ENCODE measurements at places on chromosomes 4 and X.

GRCh38 chrX:76862509-76862908, 435.0 kb downstream of the MAGEE1 start:
- no peak for DNase-seq

DNA sequence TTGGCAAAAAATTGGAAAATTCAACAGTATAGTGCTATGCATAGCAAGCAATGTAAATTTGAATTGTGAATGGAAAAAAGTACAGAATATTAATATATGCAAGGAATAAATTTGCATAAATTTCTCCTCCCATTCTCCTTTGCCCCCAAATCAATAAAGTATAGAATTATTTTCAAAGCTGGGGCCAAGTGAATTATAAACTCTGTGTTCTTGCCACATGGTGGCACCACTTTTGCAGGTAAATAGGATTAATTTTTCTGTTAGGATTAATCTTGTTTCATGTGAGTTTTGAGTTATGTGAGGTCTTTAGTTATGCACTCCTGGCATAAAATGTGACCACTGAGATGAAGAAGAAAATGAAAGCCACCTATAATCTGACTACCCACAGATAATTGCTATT, 19.9 kb downstream of the COPS4 start:
- no peak for DNase-seq

DNA sequence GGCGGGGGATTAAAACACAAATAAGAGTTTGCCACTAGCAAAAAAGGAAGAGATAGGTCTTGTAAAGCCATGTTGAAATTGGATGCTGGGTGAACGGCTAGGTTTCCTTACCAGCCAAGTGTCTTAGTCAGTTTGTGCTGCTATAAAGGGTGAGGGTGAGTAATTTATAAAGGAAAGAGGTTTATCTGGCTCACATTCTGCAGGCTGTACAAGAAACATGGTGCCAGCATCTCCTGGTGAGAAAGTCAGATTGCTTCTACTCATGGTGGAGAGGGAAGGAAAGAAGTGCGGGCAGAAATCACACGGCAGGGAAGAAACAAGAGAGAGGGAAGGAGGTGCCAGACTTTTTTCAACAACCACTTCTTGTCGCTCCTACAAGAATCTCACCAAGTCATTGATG, 507.5 kb downstream of the SPOCK3 start:
- no peak for DNase-seq

- no peak for DNase-seq
These were observed 5.6 kb downstream of the CETN2 start for GRCh38 chrX:152824841-152825374.

DNA sequence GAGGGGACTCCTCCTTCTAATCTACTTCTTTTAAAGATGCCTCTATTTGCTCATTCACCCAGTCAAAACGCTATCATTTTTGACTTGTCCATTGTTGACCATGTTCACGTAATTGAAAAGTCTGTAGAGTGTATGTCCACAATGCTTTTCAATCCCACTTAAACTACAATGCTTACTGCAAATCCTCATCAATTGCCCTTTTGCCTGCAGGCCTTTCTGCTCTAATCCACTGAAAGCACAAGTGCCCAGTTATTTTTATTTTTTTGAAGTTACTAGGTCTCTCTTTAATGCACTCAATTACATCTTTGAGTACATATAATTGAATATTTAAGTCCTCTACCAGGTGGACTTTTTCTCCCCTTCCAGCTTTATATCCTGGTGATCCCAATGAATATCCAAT, 437.4 kb downstream of the PDGFC start:
- DNase-seq = no peak

DNA sequence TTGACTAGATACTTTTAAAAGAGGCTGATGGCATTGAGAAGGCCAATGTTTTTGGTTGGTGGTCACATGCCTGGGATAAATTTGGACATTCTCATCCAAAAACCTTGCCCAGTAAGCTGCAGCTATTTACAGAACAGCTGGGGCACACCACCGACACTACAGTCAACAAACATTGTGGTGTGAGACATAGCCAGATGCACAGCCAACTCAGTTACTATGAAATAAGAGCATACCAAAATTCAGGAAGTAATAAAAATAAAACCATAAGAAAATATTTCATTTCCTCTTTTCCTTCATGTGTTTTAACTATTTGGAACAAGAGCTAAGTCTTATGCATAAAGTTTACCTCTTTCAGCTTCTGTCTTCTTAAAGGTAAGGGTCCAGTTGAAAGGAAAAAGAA, 8.8 kb downstream of the PPM1K start:
- DNase-seq = no peak

DNA sequence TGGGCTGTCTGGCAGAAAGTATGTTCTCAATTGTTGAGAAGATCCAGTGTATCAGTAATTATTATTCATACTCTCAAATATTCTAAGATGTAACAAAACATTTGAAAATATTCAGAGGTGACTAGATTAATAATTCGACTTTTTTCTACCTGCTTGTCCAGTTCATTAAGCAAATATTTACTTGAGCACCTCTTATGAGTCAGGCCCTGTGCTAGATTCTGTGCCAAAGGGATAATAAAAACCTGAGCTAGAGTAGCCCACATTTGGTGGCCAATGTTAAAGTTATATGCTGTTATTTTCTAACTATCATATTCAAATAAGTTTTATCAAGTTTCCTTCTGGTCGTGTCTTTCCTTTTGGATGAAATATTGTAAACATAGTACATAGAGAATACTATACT, 58.5 kb downstream of the ARHGAP10 start:
- DNase-seq = no peak

GRCh38 chr4:67483868-67484602, 61.3 kb downstream of the CENPC start:
- DNase-seq = no peak

- DNase-seq = peak; percentile 87
These were observed 279.8 kb upstream of the BOD1L1 start for GRCh38 chr4:13907255-13907751.

- no peak for DNase-seq
These were observed 58.4 kb downstream of the SYNPO2 start for GRCh38 chr4:118947095-118947494.

DNA sequence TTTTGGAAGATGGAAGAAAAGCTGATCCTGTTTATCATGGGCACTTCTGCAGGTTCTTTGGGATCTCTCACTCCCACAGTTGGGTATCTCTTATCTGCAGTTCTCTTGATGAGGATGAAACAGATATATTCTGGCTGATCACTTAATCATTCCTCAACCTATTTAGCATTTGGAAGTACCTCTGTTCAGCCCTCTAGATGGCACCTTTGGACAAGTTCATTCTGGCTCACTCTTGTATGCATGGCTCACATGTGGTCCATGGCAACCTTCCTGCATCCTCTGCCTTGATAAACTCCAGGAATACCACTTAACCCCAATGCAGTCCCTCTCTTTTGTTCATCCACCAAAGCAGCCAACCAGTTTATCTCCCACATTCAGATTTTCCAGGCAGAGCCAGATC, 74.2 kb downstream of the SMARCA5 start:
- no peak for DNase-seq

- DNase-seq = no peak
These were observed 58.6 kb downstream of the MSX1 start for GRCh38 chr4:4918067-4918466.

GRCh38 chrX:21996872-21997455, 35.2 kb upstream of the PHEX start:
- DNase-seq = no peak

DNA sequence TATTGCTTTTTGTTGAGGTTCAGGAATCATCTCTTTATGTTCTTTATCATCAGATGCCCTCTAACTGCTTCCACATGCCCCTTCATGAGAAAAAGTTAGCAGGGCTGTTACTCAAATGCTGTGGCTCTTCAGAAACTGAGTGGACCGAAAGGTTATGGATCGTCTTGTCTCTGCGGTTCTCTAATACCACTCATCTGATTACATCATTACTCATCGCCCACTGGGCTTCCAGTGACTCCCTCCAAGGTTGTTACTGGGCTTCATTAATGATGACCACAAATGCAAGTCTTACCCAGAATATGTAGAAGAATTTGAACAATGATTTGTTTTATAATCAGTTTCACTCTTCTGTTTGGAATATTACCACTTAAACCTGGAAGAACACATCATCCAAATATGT, 67.7 kb downstream of the RWDD4 start:
- DNase-seq = no peak

DNA sequence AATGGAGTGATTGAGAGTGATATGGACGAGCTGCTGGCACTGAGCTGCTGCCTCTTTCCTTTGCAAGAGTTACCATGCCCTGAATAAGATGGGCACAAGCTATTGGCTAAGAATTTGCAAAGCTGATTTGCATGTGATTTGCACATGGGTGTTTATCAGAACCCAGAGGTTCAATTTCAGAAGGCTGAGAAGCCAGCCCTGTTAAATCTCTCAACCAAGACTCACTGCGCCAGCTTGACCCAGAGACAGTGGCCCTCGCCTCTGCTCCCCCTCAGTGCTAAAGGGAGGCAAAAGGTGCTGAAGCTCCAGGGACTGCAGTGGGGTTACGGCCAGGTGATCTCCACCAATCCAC, 701 bp downstream of the ARHGAP4 start:
- no peak for DNase-seq

DNA sequence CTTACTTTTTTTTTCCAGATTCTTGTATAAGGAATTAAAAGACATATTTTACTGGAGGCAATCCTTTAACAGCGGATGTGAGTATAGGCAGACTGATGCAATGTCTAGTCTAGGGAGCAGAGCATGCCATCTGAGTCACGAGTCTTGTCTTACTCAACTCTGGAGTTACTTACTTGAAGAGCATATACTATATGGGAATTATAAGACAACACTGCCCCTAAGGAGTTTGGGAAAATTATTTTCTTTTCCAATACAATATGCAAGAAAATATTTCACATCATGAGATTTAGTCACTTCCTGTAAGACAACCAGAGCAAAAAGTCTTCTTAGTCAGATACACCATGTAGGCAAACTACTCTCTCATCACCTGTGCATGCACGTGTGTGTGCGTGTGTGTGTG, 537.3 kb upstream of the FTHL17 start:
- no peak for DNase-seq

- DNase-seq = no peak
These were observed 185.9 kb upstream of the PBDC1 start for GRCh38 chrX:75986976-75987375.

DNA sequence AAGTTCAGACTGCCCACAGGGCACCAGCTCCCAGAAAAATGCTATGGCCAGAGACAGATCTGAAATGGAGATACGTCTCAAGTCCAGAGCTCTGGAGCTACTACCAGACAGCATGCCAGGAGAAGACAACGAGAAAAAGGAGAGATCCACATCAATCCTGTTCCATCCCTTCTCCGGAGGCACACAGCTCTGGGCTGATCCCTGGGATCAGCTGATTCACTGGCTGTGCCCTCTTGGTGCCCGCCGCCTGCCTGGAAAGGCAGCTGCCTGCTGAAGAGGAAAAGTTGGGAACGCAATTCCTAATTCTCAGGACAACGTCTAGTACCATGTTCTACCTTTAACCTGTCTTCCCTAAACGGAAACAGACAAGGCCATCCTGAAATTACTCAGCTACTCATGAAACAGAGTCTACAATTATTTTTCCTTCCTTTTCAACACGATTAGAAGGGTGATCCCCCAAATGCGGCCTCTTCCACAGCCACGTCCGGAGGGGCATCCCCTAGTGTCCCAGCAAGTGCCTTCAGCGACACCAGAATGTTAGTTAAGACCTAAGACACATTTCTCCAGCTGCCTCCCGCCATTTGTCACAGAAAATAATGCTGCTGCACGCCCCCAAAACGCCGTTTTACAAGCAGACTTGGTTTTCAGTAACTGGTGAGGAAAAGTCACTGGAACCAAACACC, 2.4 kb downstream of the ZFYVE28 start:
- no peak for DNase-seq

- DNase-seq = no peak
These were observed 43.0 kb upstream of the CDKN2AIP start for GRCh38 chr4:183401473-183401872.

GRCh38 chr4:169931964-169932363, 94.2 kb downstream of the MFAP3L start:
- DNase-seq = no peak

GRCh38 chr4:129362691-129363274, 266.8 kb downstream of the C4orf33 start:
- DNase-seq = peak; percentile 25

- no peak for DNase-seq
These were observed 13.4 kb upstream of the PLCXD1 start for GRCh38 chrX:267771-268261.

DNA sequence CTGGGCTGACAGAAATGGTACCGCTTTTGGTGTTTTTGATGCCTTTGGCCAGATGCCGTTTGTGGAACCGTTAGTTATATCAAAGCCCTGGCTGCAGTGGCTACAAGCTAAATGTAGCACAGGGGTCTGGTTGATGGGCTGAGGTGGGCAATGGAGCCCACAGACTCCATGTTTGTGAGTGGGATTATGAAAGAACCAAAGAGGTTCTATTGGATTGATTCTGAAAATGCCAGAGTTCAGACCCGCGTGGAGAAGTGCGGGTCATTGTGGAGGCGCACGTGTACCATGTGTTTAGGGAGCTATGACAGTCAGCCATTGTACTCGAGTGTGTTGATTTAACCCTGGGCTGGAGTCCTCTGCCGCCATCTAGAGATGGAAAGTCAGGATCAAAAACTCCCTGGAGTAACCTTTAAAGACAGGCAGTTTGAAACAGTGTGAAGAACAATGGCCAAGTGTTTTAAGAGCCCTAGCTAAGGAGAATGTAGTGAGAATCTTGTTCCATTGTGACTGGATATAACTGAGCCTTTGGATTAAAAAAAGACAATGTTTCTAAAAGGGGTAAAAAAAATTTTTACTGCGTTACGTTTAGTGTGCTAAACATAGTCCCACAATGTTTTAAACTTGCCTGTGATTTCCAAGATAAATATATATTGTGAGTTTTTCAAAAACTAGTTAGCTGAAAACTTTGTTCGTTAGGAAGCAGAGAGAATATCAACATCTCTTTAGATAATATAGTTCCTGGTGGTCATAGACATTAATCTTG, 12.7 kb downstream of the ART3 start:
- peak; percentile 8 for DNase-seq

GRCh38 chr4:66017671-66018070, 347.4 kb upstream of the EPHA5 start:
- no peak for DNase-seq

GRCh38 chrX:49205443-49205842, 5.5 kb upstream of the SYP start:
- no peak for DNase-seq

- DNase-seq = no peak
These were observed 77.9 kb downstream of the CEP135 start for GRCh38 chr4:56026596-56026995.

DNA sequence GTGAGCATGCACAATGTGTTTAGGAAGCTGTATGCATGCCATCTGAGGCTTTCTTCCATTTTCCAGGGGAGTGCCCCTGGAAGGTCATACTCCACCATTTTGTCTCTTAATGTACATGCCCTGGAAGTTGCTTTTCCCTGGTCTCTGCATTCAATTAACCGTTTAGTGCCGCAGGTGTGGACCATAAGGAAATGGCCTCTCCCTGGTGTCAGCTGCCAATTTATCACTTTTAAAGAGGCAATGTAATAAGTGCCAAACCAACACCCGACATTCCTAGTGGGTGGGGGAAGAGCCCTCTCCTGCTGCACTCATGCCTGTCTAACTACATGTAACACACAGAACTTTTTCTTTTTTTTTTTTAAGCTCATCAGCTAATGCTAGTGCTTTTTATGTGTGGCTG, 7.1 kb upstream of the BST1 start:
- no peak for DNase-seq

Measured in Panc1 (cell line).